ENCODE measurements at places on chromosomes 3 and 15.

DNA sequence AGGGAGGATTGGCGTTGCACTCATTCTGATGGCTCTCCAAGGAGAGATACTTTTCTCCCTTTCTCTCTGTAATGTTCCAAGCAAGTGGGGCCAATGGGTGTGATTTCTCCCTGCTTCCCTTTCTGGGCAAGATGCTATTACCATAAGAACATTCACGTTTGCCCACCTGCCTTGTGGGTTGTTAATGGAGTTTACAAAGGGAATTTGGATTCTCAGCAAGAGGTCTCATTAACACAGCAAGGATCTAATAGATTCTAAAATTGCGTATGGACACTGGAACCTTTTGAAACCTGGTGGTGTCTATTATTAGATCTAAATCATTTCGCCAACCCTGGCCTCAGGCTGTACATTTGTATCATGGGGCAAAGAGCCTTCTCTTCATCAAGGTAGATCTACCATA, 74.1 kb downstream of the SLCO3A1 start:
- DNase-seq, result no peak

DNA sequence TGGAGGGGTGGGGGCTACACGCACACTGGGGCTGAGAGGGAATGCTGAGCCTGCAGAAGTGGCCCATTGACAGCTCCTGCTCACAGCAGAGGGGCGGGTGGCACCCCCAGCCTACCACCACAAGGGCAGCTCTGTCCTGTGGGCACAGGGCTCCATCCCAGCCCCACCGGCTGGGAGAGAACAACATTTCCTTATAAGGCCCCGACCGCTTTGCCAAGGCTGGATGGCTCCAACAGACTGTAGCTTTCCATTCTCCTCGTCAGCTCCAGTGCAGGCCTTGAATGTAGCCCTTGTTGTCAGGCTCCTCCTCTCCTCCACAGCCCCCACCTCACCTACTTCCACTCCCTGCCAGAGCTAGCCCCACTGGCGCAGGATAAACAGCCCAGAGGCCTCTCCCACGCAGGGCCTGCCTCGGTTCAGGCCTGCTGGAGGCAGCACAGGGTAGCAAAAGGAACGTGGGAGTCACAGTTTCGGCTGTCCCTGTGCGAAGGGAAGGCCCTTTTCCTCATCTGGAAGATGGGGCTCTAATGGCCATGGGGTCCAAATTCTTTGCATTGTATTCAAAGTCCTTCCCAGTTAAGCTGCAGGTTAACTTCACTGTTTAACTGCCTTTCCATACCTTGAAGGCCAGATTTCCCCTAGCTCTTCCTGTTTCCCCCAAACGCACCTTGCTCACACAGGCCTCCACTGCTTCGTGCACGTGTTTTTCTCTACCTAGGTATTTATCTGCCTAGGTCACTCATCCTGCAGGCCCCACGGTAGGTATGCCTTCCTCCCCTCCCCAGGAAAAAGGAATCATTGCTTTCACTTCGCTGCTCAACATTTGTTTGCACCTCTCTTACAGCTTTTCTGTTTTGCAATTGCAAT, 101.6 kb upstream of the LPP start:
- DNase-seq, result no peak

GRCh38 chr3:69181592-69182211, 59.3 kb upstream of the LMOD3 start:
- peak; percentile 31 for DNase-seq

DNA sequence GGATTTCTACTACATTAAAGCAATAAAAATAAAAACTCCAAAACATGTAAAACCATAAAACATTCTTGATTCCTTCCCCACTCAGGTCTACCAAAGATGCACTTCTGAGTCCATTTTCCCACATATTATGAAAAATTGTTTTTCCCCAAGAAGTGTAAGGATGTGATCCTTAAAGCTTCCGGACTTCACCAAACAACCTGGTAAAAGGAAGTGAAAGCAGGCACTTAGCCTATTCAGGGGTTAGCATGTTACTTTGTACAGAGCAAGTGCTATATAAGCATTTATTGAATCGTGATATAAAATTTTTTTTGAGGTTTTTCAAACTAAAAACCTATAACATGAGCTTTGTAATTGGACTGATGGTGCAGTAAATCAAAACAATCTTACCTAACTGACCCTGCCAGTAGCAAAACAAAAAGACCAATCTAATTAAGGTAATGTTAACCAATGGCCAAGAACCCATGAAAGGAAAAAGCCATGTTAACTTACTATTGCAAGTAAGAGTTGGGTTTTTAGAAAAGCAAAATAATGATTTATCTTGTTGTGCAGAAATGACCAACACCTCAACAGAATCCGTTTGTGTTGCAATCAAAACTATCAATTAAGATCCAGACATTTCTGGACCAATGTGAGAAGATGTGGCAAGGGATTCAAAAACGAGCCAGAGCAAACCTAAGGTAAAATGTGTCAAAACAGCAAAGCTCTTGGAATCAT, 1.8 kb downstream of the SETD2 start:
- no peak for DNase-seq

DNA sequence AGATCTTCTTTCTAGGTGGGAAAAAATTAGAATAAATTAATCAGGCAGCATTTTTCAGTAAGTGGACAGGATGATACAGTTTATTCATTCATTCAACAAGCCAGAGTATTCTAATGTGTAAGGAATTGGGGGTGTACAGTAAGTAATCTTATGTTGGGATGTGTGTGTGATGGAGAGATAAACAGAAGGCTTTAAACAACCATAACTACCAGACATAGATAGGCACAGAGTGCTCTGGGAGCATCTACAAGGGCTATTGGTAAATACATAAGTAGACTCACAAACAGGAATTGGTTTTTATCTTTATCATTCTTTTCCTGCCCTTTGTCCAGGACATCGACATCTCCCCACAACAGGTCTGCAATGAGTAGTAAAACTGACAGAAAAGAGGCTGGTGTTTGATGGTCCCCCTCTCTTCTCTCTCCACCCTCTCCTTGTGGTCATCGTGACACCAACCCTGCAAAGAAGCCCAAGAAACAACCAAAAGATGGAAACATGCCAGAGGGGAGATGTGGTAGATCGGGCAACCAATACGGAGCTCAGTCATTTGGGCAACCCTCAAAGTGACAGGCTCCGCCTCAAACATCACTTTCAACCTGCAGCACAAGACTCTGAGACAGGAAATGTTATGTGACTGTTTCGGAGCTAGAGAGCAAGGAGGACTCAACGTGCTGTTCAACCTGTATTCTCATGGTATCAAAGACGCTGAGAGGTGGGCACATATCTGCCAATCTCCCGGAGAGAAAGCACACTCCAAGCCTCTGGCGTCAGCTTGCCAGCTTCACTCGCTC, 28.7 kb upstream of the B3GNT5 start:
- no peak for DNase-seq

- DNase-seq, result no peak
These were observed 217.3 kb downstream of the ZIC4 start for GRCh38 chr3:147189016-147189415.

DNA sequence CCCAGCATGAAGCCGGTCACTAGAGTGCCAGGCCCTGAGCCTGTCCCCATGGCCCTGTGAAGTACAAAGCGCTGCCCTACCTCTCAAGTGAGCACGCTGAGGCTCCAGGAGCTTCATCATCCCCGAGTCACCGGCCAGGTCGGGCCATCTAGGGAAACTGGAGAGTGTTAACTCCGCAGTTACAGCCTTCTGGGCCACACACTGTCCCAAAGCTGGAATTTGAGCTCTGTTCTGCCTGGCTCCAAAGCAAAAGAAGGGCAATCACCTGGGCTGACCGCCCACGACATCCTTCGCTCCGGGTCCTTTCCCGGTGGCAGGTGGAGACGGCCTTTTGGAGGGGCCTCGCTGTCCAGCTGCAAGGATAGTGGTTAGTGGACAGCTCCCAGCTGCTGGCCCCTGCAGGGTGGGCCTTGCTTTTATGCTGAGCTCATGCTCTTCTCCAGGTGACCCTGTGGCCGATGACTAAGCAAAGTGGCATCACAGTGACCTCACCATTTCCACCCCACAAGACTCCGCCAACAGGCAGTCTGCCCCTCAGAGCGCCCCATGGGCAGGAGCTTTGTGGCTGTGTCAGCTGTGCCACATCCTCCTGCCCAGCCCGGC, 3.5 kb upstream of the MUC4 start:
- no peak for DNase-seq

GRCh38 chr3:82078246-82078645, 316.8 kb upstream of the GBE1 start:
- no peak for DNase-seq

DNA sequence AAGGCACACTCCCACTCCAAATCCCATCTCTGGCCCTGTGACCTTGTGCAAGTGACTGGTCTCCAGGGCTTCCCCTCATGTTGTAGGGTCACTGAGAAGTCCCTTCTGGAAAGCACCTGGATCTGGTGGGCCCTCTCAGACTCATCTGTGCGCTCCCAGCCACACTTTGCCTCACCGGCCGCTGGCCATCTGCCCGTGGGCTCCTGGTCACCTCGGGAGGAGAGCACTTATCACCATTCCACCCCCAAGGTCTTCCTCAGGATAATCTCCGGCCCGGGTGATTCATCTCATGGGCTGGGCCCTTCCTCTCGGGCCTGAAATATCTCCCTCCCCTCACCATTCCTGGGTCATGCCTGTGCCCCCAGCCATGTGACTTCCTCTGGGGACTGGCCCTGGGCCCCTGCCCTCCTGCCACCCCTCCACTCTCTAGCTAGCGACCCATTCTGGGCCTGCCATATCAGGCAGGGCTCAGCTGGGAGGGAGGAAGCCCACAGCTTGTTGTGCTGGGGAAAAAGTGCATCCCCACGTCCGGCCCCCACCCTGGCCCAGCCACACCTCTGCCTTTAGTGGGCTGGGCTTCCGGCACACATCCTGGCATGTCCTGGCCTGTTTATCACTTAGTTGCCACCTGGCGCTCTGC, 10.6 kb upstream of the WNT7A start:
- no peak for DNase-seq

DNA sequence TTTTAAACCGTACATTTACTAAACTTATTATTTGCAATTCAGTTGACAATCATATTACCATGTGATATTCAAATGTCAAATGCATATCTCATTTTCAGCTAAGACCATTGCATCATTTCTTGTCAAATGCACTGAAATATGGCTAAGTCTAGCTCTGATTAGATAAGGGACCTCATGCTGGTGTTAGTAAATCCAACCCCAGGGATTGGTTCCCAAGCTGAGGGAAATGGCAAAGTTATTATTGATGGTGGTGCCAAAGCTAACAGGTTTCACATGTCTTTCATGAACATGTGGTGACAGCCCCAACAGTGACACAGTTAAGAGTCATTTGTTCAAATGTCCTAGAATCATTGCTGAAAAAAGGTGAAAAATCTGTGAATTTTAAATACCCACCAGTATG, 641.1 kb downstream of the MECOM start:
- no peak for DNase-seq

GRCh38 chr3:155321418-155321817, 27.9 kb upstream of the STRIT1 start:
- DNase-seq, result no peak

- DNase-seq, result no peak
These were observed 105.3 kb upstream of the PEX5L start for GRCh38 chr3:180142041-180142440.

DNA sequence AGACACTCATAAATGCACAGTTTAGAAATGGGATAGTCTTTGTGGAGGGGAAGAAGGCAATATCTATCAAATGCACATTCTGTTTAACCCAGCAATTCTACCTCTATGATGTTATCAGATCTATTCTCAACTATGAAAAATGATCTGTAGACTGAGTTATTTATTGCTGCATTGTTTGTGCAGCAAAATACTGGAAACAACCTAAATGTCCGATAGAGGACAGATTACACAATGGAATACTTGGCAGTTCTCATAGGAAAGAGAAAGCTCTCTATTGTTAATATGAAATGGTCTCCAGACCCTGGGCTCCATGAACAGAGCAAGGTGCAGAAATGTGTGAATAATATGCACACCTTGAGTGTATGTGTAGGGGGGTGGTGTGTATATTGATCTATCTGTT, 49.0 kb upstream of the SELENOK start:
- DNase-seq, result no peak

DNA sequence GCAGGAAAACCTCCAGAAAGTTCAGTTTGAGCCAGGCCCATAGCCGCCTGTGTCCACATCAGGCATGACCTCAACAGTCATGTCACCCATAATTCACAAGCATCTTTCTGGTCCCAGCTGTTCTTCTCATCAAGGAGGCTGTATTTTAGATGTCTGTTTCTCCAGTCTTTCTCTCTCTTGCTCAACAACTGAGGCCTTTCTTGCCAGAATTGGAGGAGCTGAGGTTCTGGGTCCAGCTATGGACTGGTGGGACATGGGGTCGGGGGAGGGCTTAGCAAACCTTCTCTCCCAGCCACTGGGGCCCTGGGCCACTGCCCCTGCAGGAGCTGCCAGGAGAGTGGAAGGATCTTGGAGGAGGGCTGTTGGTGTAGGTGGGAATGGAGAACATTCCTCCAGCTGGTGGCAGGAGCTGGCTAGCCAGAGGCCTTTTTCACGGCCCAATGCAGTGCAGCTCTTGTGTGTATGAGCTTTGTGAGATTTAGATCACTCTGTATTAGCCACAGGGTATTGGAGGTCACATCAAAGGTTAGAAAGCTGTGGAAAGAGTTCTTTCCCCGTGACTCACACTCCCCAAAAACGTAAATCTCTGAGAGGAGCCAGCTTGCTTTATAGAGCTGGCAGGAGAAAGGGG, 23.5 kb downstream of the MAGEF1 start:
- DNase-seq, result peak; percentile 85

GRCh38 chr3:124730129-124730940, at the start of gene UMPS:
UMPS (plus strand) TSS chr3:124730452; CDS start chr3:124730472, 20 bp downstream.
- peak; percentile 92 for DNase-seq

DNA sequence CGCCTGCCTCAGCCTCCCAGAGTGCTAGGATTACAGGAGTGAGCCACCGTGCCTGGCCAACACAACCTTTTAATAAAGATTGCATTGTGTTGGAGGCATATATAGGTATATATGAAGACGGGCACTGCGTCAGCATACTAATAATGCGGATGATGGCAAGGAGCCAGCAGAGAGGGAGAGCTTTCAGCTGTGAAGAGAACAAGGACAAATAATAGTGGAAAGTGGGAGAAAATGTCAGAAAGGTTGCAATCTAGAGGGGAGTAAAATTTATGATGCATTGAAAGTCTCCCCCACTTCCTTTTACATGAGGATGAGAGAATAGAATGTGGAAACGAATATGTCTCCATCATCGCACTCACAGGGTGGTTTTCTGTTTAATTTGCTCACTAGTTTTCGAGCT, 170.5 kb upstream of the TBL1XR1 start:
- no peak for DNase-seq

- no peak for DNase-seq
These were observed 3.0 kb downstream of the MFGE8 start for GRCh38 chr15:88909956-88910831.

DNA sequence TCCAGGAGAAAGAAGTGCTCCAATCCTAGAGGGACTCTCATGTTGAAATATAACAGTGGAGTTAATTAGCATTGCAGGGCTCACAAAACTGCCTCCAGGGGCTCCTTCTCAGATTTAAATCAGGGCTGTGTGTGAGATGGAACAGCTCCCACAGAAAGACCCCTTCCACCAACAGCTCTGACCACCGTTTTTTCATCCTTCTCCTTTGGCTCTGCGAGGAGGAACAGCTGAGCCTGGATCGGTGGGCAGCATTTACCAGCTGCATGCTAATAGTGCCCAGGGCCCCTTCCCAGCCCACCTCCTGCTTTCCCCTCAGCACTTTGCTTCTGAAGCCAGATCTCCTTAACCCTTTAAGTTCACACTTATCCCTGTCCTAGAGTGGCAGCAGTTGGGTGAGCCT, 119.2 kb upstream of the UBE2E1 start:
- DNase-seq, result no peak

GRCh38 chr15:31058236-31058962, 43.1 kb downstream of the TRPM1 start:
- DNase-seq, result no peak

- no peak for DNase-seq
These were observed 27.7 kb upstream of the PLXNA1 start for GRCh38 chr3:126955004-126955790.

- no peak for DNase-seq
These were observed 788 bp upstream of the DLG1 start for GRCh38 chr3:197298945-197299854.
